ENCODE measurements at places on chromosomes 1 and 21. TPM values are rescaled to one million over a fixed set of nuclear protein-coding genes. Genes with fewer than 3 reads are reported as not detected.

Gene DEPDC1
- polyA plus RNA-seq = 16.8 TPM

Gene SPRR1B
- polyA plus RNA-seq = not detected

GRCh38 chr1:109361649-109362048 lies 36.1 kb downstream of the SORT1 start:
- DNase-seq = no peak

- DNase-seq = no peak
These were observed 15.0 kb upstream of the NEK7 start for GRCh38 chr1:198141668-198142351.

GRCh38 chr1:96923753-96924152 lies 202.2 kb downstream of the PTBP2 start:
- no peak for DNase-seq

DNA sequence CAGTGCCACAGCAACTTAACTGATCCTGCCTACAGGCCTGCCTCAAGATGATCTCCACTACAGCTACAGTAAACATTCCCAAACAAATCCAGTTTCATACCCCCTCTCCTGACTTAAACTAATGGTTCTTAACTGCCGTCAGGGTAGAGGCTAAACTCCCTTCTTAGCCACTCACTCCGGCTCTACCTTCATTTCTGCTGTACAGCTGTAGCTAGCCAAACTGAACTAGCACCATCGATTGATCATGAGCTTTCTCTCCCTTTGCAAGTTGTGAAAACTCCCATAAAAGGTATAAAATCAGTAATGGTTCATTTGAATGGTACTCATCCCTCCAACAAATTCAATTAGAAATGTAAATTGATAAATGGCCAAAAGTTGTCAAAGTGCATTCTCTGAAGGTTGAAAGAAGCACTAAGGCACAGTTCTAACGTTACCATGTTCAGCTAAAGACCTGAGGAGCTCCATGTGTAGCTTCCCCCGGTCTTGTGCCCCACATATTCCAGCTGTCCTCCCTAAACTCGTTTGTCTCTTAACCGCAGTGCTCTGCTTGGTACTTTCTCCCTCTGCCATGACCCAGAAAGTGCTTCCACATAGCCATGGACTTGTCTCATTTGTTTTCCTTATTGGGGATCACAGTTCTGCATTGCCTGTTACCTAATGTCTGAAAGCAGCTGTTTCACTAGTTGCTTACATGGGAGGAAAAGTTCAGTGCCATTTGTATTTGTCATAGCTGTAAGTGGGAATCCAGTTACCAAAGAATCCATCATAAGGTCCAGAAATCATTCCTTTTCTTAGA lies 49.8 kb downstream of the DHX9 start:
- DNase-seq = no peak

Data from right renal cortex interstitium (tissue), 3 donors.